ENCODE measurements at places on chromosomes 16 and 17.

DNA sequence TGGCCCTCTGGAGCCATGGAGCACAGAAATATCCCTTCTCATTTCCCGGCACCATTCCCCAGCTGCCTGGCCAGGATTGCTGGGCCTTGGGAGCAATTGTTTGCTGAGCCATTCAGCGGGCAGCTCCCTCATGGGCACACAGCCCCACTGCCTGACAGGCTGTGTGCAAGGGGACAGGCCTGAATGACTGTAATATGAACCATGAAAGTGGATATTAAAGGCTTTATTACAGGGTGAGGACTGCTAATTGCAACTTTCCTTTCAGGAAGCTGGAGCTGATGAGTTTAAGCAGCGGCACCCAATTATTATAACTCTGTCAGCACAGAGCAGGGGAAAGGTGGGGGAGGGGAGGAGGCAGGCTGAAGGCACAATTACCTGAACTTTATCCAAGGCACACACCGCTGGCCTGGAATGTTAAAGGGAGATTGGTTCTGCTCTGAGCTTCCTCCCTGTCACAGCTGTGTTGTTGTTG, 159.8 kb upstream of the SDK2 start:
- DNase-seq: no peak

GRCh38 chr17:69468207-69468606, 53.7 kb downstream of the MAP2K6 start:
- no peak for DNase-seq

- DNase-seq: no peak
Measured at GRCh38 chr16:11687601-11688519, 19.6 kb downstream of the SNN start.

GRCh38 chr16:2983706-2984136, 3.5 kb upstream of the PKMYT1 start:
- peak; percentile 67 for DNase-seq

- DNase-seq: peak; percentile 36
Measured at GRCh38 chr16:22898874-22899348, 84.9 kb downstream of the HS3ST2 start.

- peak; percentile 49 for DNase-seq
Measured at GRCh38 chr16:68470461-68471150, 22.3 kb upstream of the SMPD3 start.

DNA sequence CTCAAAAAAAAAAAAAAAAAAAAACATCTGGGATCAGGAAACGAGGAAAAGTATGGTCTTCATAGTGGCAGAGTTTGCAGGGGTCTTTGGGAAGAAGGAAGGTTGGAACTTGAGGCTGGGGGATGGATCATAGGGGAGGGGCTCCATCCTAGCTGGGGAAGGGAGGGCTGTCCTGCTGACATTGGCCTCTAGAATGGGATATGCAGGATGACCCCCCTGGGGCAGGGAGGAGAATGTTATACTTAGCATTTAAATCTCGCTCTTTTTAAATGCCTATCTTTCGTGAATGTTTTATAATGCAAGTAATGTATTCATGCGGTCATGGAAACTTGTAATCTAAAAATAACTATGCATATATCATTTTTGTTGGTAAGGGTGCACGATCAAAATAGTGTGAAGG, 33.2 kb downstream of the TMEM235 start:
- no peak for DNase-seq

- no peak for DNase-seq
Measured at GRCh38 chr16:87371261-87371866, 12.2 kb downstream of the FBXO31 start.

Data from amygdala (tissue), 56 donors.